Effector CD4-positive, alpha-beta T cell (primary cell): ENCODE measurements at places on chromosomes 5 and 9.

DNA sequence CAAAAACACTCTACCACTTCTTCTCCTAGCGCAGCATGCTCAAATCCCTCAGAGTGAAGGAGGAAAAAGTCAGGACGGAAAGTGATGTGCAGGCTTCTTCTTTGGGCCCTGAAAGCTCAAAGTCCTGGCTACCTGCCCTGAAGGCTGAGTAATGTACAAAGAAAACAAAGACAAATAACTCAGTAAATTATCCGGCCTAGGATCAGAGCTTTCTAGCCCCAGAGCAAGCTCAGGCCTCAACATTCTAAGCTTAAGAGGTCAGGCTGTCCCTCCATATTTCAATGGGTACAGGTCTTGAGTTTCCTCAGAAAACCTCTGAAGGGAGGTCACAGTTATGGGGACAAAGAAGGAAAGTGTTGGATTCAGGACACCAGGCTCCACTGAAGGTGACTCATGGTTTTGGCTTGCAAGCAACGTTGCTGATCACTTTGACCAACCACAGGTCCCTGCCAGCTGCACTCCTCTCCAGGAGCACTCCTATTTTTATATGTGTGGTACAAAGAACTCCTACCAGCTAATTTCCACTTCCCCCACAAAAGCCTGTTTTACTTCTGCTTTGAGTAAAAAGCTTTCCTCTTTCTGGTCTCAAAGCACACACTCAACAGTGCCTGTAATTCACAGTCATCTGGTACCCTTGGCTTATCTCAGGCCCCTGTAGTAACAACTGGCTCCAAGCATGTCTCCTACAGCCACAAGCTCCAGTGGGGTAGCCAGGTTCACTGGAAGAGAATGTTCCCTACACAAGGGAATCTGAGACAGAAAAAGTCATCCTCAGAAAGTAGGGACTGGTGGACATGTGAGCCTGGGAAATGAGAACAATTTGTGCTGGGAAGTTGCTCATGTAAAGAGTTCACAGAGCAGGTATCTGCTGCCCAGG is 115.7 kb downstream of the UGCG start:
- DNase-seq = no peak

- no peak for DNase-seq
Observed at GRCh38 chr9:6845880-6846279, 88.1 kb downstream of the KDM4C start.

- DNase-seq = no peak
Observed at GRCh38 chr5:96235008-96235910, 197.8 kb downstream of the PCSK1 start.

- DNase-seq = no peak
Observed at GRCh38 chr9:42388846-42389245, 205.4 kb downstream of the SPATA31A6 start.

- no peak for DNase-seq
Observed at GRCh38 chr5:1660001-1660400, 136.2 kb upstream of the LPCAT1 start.

DNA sequence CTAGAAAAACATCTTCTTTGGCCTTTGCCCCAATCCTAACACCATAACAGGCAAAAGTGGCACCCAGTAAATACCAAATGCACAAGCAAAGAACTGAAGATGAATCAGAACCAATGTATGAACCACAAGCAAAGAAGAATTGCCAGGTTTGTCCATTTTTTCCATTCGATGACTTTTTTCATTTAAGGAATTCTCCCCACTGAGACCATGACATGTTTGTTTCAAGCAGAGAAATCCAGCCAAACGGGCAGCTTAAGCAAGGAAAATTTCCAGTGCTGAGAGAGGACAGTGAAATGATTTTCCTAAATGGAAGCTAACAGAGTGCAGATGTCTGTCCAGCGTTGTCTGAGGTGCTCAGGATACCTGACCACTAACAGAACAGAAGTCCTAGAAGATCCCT is 203.7 kb downstream of the ADAMTS12 start:
- DNase-seq = no peak

DNA sequence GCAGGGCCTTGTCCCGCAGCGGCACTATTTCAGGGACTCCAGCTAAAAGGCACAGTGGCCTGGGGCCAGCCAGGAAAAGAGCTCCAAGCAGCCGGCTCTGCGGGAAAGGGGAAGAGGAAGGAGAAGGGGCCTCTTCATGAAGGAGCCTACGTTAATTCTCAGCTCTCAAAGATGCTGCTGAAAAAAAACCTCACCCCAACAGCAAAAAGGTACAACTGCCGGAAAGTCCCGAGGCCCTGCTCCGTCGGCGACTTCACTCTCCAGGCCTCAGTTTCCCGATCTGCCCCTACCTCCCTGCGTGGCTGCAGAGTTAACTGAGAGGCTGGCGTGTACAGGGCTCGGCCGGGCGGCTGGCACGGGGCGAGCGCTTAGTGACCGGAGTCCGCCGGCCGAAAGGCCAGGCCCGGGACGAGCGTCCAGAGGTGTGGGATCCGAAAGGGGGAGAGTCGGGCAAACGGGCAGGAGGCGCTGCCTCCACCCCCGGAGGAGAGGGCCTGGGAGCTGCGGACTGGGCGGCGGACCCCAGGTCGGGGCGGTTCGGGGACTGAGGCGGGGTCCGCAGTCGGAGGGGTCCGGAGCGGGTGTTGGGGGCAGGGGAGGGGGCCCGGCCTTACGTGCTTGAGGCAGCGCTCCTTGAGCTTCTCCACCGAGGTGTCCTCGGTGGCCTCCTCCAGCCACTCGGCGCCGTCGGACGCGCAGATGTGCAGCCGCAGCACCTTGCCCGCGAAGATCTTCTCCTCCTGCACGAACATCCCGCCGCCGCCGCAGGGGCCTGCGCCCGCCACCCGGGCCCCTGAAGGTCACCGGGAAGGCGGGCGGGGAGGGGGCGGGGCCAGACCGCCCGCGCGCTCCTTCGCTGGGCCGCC is 529 bp downstream of the UBAC1 start:
- DNase-seq = no peak

GRCh38 chr5:172342918-172343317 is 59.4 kb upstream of the UBTD2 start:
- DNase-seq = no peak

DNA sequence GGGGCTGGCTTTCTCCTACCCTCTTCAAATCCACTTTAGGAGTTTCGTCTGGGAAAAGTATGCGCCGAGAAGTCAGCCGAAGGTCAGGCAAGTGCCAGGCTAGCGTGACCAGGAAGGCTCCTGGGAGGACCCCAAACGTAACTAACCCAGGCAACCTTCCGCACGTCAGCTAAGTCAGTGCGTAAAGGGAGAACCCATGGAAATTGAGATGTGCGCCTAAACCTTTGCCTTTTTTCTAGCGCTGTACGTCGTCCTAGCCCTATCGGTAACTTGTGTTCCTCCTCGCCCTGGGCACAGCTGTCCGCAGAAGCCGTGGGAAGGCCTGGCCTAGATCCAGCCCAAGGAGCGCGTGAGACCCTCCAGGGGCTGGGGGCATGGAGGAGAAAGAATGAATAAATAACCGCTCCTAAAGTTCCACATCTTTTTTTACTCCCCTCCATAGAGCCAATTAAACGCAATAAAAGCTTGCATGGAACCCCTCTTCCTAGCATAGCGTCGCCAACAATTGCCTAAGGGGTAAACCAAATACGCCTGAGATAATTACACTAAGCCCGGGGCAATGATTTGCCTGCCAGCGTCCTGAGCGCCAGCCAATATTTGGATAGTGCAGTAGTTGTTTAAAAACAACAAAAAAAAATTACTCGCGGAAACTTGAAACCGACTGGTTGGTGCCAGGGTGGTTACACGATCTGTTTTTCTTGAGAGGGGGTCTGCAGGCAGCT is 4.0 kb upstream of the FOXB2 start:
- no peak for DNase-seq

GRCh38 chr9:81686614-81687520 is 2.5 kb downstream of the TLE1 start:
- DNase-seq = no peak

GRCh38 chr5:115579216-115579615 is 23.1 kb downstream of the TICAM2 start:
- no peak for DNase-seq

DNA sequence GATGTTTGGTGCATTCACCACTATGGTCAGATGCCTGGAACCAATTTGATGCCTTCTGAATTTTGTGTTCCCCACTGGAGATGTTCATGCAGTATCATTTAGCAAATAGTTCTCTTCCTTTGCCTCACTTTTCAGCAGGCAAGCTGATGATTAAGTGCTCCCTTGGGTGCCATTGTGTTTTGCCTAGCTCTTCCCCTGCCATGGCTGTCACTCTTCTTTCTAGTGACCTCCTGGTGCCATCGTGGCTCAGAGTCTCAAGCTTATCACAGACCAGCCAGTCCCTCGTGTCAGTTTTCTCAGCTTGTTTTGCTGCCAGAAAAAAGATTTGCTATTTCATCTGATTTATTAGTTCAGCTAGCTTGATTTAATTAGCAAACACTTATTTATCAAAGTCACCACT is 41.3 kb downstream of the IL31RA start:
- DNase-seq = no peak

DNA sequence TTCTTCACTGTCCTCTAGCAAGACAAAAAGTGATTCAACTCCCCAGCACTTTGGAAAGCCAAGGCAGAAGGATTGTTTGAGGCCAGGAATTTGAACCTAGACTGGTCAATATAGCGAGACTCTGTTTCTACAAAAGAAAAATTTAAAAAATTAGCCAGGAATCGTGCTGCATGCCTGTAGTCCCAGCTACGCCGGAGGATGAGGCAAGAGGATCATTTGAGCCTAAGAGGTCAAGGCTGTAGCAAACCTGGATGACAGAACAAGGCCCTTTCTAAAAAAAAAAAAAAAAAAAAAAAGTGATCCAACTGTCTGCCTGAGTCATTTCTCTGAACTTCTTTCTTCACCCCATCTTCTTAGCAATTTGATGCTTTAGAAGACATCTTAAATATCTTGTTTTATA is 12.4 kb downstream of the ITGA2 start:
- DNase-seq = no peak

GRCh38 chr5:133287500-133287899 is 235.7 kb downstream of the HSPA4 start:
- DNase-seq = no peak

DNA sequence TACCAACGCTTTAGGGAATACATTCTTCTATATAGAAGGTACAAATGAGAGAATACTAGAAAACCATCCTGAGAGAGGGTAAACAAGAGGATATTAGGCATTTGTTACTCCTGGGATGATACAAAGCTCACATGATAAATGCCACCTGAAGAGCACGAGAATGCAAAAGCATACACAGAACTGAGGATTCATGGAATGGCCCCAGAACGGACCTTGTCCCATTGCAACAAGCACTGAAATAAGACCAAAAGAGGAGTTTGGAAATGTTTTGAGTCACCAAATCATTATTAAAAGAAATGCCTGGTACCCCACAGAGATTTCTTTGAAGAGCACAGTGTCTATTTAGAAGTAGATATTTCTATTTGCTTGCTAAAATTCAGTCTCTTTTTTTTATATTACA is 173.5 kb downstream of the TTC39B start:
- no peak for DNase-seq

DNA sequence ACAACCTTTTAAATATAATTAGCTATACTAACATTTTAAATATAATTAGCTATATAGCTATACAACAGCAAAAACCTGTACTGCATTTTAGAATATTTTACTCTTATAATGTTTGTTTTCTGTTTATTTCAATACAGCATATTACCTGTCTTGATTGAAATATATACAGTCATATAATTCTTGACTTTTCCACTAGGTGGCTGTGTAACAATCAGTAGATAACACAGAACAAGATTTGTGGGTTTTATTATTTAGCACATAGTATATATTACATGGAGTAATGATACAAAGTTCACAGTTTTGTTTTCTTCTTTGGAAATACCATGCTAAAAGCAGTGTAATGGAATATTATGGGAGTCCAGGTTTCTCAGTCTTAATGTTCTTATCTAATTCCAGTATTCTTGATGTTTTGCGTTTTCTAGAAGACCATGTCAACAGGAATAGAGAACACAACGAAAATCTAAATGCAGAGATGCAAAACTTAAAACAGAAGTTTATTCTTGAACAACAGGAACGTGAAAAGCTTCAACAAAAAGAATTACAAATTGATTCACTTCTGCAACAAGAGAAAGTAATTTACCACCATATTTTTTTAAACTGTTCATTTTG is 13.3 kb downstream of the HMMR start:
- no peak for DNase-seq

- no peak for DNase-seq
Observed at GRCh38 chr9:120860083-120860482, 16.9 kb downstream of the PHF19 start.

DNA sequence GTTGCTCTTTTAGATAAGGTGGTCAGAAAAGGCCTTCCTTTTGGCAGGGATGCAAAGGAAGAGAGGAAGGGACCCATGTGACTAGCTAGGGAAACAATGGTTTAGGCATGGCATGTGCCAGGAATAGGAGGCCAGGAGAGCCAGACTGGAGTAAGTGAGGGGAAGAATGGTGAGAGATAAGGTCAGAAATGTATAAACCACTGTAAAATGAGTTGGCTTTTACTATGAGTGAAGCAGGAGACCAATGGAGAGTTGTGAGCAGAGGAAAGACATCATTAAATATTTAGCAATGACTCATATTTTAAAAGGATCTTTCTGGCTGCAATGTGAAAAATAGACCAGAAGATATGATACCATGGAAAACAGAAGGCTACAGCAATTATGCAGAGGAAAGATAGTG is 50.9 kb downstream of the AP3B1 start:
- DNase-seq = no peak

DNA sequence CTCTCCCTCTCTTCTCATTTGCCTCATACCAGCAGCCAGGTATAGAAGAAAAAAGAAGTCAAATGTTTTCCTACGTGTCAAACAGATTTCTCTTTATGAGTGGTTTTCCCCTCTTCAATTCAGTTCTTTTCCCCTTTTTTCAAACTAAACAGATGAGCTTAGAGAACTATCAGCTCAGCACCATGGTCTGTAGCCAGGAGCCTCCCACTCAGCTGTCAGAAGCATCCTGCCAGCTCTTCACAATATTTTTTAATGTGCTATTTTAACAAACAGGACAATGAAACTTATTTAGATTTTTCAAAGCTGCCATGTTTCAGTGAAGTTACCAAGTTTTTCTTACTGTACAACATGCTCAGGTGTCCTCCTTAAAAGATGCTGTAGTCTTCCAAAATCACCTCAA is 63.5 kb downstream of the CMYA5 start:
- DNase-seq = no peak

DNA sequence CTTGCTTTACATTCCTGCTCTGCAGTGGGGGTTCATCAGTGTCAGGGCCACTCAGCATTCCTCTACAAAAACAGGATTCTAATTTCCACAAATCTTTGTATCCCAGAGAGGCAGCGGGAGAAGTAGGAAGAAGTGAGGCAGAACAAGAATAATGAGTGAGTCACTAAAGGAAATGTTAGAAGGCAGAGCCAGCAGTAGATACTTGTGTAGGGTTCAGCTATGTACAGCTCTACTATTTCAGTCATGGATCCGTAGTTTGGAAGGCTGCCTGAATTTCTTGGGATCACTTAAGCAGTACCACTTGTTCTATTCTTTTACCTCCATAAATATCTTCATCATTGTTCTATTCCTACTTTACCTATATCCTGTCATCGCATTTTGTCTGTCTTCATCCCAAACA is 246.3 kb upstream of the TLE4 start:
- DNase-seq = no peak
